MCF 10A (cell line): ENCODE measurements at places on chromosomes 7 and 10. TPM values are rescaled to one million over a fixed set of nuclear protein-coding genes. Genes with fewer than 3 reads are reported as not detected.

The UTF1 gene
- total RNA-seq: not detected in 2 replicates

The PDK4 gene
- total RNA-seq: 1.2 and 1.3 TPM in 2 replicates

The STN1 gene
- 31.8 and 46.7 TPM in 2 replicates for total RNA-seq

The POU6F2 gene
- 0.19 and 0.25 TPM in 2 replicates for total RNA-seq

The VSTM4 gene
- not detected in 2 replicates for total RNA-seq

The ACHE gene
- total RNA-seq: 0.30 and 0.37 TPM in 2 replicates

The ANXA8 gene
- 47.3 and 103 TPM in 2 replicates for total RNA-seq

The CASD1 gene
- 12.4 and 15.9 TPM in 2 replicates for total RNA-seq

The TMEM178B gene
- total RNA-seq: 0.02 TPM in 1 of 2 replicates, not detected in the other

The GPR141 gene
- 2.4 and 2.8 TPM in 2 replicates for total RNA-seq

- H3K4me1 ChIP-seq: no peaks in the 10 kb centered on the region
- no peak for DNase-seq
- no peak overlapping the region for H3K27ac ChIP-seq
Measured at GRCh38 chr7:141076377-141076776, 2.5 kb downstream of the TMEM178B start.

- H3K4me3 ChIP-seq: peak overlapping the region; percentile 76
- H3K27me3 ChIP-seq: no peaks in the 10 kb centered on the region
- peaks cover 30% of the 10 kb centered on the region for H3K4me1 ChIP-seq
- peak overlapping the region; percentile 96 for H3K27ac ChIP-seq
- peak; percentile 66 for DNase-seq
Measured at GRCh38 chr7:26858735-26859134, 5.7 kb downstream of the SKAP2 start.

DNA sequence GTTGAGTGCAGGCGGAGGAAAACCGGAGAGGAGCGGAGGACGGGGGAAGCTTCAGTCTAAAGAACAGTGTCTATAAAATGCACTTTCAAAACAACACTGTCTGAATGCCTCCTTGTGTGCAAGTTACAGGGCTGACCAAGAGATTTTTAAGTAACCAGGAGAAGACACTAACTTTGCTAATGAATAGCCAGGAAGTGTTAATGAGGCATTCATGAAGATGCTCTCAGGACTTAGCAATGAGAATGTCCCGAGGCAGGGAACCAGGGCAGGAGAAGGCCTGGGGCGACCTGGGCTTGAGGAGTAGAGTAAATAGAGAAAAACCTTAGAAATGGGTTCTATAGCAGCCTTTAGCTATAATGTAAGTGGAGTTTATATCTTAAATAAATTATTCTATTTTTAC lies 312.1 kb downstream of the SKIDA1 start:
- no peak overlapping the region for H3K27ac ChIP-seq
- H3K36me3 ChIP-seq: no peaks in the 10 kb centered on the region
- DNase-seq: no peak
- no peaks in the 10 kb centered on the region for H3K4me1 ChIP-seq
- no peaks in the 10 kb centered on the region for H3K27me3 ChIP-seq

GRCh38 chr7:12945901-12946300 lies 258.5 kb downstream of the ARL4A start:
- H3K27me3 ChIP-seq: no peaks in the 10 kb centered on the region
- DNase-seq: peak; percentile 49
- no peak overlapping the region for H3K4me3 ChIP-seq
- peaks cover 25% of the 10 kb centered on the region for H3K4me1 ChIP-seq
- H3K36me3 ChIP-seq: no peaks in the 10 kb centered on the region

DNA sequence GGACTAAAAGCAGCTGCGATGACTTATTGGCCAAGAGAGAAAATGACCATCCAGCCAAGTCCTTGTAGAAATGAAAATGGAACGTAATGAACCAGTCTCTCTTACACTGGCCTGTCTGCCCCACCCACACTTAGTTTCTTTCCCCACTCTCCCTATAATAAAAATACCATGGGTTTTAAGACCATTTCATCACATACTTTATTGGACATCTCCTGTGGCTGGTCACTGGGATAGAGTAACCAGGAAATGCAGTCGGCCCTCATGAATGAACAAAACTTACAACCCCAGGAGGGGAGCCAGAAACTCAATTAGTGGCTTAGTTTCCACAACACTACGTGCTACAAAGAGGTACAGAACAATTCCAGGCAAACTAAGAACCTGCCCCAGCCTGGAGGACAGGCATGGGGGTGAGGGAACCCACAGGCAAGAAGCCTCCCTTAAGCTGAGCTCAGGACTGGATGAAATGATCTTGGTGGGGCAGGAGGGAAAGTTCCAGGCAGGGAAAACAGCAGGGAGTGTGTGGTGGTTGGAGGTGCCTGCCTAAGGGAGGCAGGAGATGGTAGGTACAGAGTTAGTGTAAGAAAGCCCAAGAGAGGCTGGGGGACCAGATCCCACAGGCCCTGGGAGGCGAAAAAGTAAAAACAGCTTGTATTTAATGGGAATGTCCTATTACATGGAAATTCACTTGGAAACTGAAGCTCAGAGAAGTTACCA lies 29.6 kb downstream of the MKI67 start:
- peaks cover 6% of the 10 kb centered on the region for H3K36me3 ChIP-seq
- no peak for DNase-seq
- no peaks in the 10 kb centered on the region for H3K27me3 ChIP-seq
- peaks cover 6% of the 10 kb centered on the region for H3K4me1 ChIP-seq
- peak overlapping the region; percentile 33 for H3K27ac ChIP-seq

DNA sequence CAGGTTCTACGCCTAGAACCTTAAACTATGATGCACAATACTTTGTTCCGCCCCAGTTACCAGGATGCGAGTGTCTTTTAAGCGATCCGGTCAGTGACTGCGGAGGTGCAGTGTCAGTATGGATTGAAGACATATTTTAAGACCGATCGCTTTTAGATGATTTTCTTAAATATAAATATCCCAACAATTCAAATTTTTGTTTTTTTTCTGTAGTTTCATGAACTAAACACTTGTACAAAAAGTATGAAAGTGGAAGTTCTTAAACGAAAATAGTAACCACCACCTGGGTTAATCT lies 835 bp downstream of the COMMD3 start:
- H3K4me1 ChIP-seq: peaks cover 16% of the 10 kb centered on the region
- DNase-seq: peak; percentile 56
- H3K4me3 ChIP-seq: peak overlapping the region; percentile 85
- peaks cover 1% of the 10 kb centered on the region for H3K36me3 ChIP-seq
- peak overlapping the region; percentile 84 for H3K27ac ChIP-seq

- H3K36me3 ChIP-seq: no peaks in the 10 kb centered on the region
- H3K27me3 ChIP-seq: no peaks in the 10 kb centered on the region
- peak; percentile 95 for DNase-seq
- H3K4me1 ChIP-seq: peaks cover 31% of the 10 kb centered on the region
- peak overlapping the region; percentile 90 for H3K27ac ChIP-seq
Measured at GRCh38 chr10:21334891-21335696, 190.4 kb downstream of the SKIDA1 start.

DNA sequence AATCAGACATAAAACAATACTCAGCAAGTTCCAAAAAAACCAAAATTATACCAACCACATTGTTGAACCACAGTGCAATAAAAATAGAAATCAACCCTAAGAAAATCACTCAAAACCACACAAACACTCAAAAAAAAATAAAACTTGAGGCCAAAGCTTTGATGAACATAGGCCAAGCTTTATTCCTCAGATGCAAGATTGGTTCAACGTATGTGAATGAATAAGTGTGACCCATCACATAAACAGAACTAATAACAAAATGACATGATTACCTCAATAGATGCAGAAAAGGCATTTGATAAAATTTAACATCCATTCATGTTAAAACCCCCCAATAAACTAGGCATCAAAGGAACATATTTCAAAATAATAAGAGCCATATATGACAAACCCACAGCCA lies 506.1 kb upstream of the FZD8 start:
- no peaks in the 10 kb centered on the region for H3K27me3 ChIP-seq
- no peak overlapping the region for H3K27ac ChIP-seq
- peaks cover 6% of the 10 kb centered on the region for H3K4me1 ChIP-seq
- DNase-seq: peak; percentile 30

GRCh38 chr10:96661632-96662031 lies 58.7 kb downstream of the PIK3AP1 start:
- no peaks in the 10 kb centered on the region for H3K36me3 ChIP-seq
- no peak for DNase-seq
- no peak overlapping the region for H3K4me3 ChIP-seq
- H3K27me3 ChIP-seq: no peaks in the 10 kb centered on the region
- no peak overlapping the region for H3K27ac ChIP-seq

- no peak for DNase-seq
- H3K36me3 ChIP-seq: peaks cover 5% of the 10 kb centered on the region
- H3K4me3 ChIP-seq: no peak overlapping the region
- no peak overlapping the region for H3K27ac ChIP-seq
Measured at GRCh38 chr7:30462179-30462578, 16.4 kb downstream of the NOD1 start.

DNA sequence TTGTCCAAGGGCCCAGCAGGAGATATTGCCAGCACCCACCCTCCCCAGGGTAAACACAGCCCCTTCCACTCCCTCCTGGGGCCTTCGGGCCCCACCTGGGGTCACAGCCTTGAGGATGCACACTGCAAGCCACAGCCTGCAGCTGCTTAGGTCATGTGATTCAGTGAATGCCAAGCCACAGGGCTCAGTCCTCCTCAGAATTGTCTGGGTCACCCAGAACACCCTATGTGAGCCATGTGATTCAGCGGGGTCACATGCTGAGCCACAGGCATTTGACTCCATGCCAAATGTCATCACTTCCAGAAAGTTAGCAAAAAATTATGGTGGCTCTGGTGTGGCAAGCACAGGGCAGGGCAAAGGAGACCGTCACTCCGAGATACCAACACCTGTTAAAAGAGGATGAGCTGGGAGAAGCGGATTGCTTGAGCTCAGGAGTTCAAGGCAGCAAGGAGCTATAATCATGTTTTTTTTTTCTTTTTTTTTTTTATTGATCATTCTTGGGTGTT lies 17.2 kb upstream of the PSAP start:
- DNase-seq: peak; percentile 91
- H3K27ac ChIP-seq: peak overlapping the region; percentile 92
- no peaks in the 10 kb centered on the region for H3K27me3 ChIP-seq
- H3K4me3 ChIP-seq: peak overlapping the region; percentile 44
- peaks cover 24% of the 10 kb centered on the region for H3K4me1 ChIP-seq
